ENCODE measurements at places on chromosomes 3 and 15. TPM values are rescaled to one million over a fixed set of nuclear protein-coding genes. Genes with fewer than 3 reads are reported as not detected.
A peak's percentile ranks its signal among the peaks of the same experiment; 100 is the strongest.

UROC1 gene
- 0.09 TPM for polyA plus RNA-seq

- H3K27me3 ChIP-seq: no peaks in the 10 kb centered on the region
- no peaks in the 10 kb centered on the region for H3K4me1 ChIP-seq
- H3K27ac ChIP-seq: no peak overlapping the region
- H3K36me3 ChIP-seq: no peaks in the 10 kb centered on the region
- no peak for DNase-seq
Measured at GRCh38 chr3:107085261-107085660, 292.0 kb upstream of the CCDC54 start.

- H3K4me1 ChIP-seq: no peaks in the 10 kb centered on the region
- H3K4me3 ChIP-seq: no peak overlapping the region
- no peak for DNase-seq
- H3K27me3 ChIP-seq: no peaks in the 10 kb centered on the region
Measured at GRCh38 chr15:25239471-25240345, 199.1 kb downstream of the UBE3A start.

DNA sequence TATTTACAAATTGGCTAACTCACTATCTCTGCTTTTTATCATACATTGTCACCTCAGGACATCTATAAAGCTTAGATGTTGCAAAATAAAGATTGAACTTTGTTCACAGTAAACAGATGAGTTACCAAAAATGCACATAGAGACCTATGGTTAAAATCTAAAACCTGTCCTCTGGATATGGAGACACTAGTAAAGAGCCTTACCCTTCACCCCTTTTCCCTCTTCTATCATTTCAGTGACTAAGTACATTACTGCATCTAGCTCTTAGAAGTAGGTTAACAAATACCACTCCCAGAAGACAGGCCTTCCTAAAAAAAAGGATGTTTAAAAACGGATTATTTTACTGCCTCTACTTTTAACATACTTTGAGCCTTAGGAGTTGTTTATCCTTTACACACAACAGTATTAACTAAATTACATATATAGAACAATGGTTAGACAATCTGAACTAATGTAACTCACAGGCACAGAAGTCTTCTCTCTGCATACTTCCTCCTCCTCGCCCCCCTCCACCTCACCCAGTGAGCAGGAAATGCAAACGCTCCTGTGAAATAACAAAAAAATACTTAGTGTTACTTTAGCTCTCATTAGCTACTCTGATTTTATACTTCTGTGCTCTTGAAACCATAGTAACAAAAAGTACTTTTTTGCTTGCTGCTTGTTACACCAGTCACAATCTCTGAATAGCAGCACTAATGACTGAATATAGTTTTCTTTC, 23.3 kb downstream of the IREB2 start:
- 0 out of 2 replicates have a peak overlapping the region, but pooled peaks have one; percentile 11 for H3K27ac ChIP-seq
- H3K27me3 ChIP-seq: no peaks in the 10 kb centered on the region
- no peak for DNase-seq
- H3K36me3 ChIP-seq: peaks cover 8% of the 10 kb centered on the region

- no peaks in the 10 kb centered on the region for H3K4me1 ChIP-seq
Measured at GRCh38 chr3:120983321-120983665, 75.3 kb downstream of the STXBP5L start.

FSD2 gene
- polyA plus RNA-seq: 0.02 TPM

DNA sequence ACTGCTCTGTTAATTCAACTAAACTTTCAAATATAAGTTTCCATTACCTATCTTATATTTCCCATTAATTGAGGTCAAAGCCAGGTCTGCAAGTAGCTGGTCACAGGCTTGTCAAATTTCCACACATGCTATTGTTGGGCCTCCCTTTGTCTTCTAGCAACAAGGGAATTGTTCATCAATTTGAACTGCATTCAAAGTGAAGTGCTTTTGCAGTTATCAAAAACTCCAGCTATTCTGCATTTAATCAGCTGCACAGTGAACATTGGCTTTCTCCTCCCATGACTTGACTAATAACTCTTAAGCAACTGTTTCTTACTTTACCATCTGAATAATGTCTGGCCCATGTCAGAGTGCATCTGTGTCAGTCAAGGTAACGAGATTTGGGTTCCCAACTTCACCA, 198.4 kb downstream of the KCNH8 start:
- H3K27me3 ChIP-seq: no peaks in the 10 kb centered on the region
- no peak overlapping the region for H3K4me3 ChIP-seq
- H3K36me3 ChIP-seq: no peaks in the 10 kb centered on the region
- DNase-seq: no peak
- H3K4me1 ChIP-seq: no peaks in the 10 kb centered on the region

GRCh38 chr3:165070682-165071081, 7.6 kb downstream of the SI start:
- no peaks in the 10 kb centered on the region for H3K36me3 ChIP-seq
- no peak overlapping the region for H3K27ac ChIP-seq
- H3K27me3 ChIP-seq: no peaks in the 10 kb centered on the region
- no peaks in the 10 kb centered on the region for H3K4me1 ChIP-seq
- H3K4me3 ChIP-seq: no peak overlapping the region

All from H1 (cell line).